ENCODE measurements at places on chromosomes 2 and 18.

DNA sequence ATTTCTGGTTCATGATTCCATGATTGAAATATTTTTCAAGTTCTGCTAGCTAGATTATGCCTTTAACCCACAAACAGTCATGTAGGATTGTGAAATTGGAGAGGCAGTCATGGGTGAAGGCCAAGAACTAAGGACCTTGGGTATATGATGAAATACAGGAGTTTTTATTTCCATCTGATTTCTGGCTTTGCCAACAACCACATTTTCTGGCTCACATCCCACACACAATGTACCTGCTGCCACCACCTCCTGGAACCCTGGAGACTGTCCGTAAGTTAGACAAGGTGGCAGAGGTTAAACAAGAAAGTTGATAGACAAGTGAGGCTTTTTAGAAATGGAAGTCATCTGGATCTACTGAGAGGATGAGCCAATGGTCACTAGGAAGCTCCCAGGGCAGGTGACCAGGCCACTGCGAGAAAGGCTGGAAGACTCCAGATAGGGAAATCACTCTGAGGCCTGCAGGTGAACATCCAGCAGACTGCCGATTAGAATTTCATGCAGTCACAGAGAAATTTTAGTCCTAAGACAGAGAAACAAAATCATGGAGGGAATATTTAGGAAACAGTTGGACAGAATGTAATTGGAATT lies 402.0 kb downstream of the ALK start:
- no peak for DNase-seq

DNA sequence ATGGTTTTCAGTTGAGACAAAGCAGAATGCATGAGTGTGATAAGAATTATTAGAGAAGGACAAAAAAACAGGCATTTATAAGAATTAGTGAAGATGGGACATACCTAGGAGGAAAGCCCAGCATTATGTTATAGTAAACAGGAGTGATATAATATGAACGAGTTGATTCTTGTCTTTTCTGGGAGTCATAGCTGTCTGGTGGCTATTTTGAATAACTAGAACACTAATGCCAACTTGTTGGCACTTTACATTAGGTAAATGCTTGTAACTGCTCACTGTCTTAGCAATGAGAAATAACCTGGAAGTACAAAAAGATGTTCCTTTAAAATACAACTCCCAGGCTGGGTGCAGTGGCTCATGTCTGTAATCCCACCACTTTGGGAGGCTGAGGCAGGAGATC lies 540.8 kb upstream of the SPHKAP start:
- no peak for DNase-seq

DNA sequence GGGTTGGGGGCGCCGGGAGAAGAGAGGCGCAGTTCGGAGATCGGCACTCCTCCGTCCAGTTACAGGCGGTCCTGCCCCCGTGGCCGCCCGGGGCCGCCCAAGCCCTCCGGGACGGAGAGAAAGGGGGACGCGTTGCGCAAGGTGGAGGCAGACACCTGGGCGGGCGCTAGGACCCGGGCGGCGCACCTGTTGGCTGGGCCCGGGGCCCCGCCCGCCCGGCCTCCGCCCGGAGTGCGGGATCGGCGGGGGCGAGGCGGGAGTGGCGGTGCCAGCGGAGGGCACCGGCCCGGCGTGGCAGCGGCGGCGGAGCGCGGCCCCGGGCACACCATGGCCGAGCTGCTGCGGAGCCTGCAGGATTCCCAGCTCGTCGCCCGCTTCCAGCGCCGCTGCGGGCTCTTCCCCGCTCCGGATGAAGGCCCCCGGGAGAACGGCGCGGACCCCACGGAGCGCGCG lies at the start of gene SGPP2:
Gene SGPP2, plus strand, starts transcription at position 268 of the 453 bp plus-strand sequence. Its CDS starts 60 bp downstream, at position 328.
- DNase-seq, result no peak

- DNase-seq, result no peak
Measured at GRCh38 chr2:86370579-86370978, 33.2 kb upstream of the REEP1 start.

- no peak for DNase-seq
Measured at GRCh38 chr2:156864325-156864724, 393.2 kb upstream of the GALNT5 start.

DNA sequence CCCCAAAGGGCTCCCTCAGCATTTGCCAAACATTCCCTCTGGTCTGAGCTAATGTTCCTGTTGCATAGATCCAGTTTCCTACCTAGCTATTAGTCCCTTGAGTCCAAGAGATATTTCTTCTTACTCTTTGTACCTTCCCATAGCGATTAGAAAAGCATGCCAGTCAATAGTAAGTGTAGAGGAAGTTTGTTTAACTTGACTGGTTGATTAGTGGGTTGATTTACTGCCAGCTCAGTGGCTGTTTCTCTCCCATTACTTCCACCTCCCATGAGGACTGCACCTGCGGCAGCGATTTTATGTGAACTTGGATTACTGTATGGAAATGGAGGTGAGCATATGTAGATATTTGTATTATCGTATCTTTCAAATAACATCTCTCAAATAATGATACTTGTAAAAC lies 1748.4 kb upstream of the CELF4 start:
- no peak for DNase-seq

DNA sequence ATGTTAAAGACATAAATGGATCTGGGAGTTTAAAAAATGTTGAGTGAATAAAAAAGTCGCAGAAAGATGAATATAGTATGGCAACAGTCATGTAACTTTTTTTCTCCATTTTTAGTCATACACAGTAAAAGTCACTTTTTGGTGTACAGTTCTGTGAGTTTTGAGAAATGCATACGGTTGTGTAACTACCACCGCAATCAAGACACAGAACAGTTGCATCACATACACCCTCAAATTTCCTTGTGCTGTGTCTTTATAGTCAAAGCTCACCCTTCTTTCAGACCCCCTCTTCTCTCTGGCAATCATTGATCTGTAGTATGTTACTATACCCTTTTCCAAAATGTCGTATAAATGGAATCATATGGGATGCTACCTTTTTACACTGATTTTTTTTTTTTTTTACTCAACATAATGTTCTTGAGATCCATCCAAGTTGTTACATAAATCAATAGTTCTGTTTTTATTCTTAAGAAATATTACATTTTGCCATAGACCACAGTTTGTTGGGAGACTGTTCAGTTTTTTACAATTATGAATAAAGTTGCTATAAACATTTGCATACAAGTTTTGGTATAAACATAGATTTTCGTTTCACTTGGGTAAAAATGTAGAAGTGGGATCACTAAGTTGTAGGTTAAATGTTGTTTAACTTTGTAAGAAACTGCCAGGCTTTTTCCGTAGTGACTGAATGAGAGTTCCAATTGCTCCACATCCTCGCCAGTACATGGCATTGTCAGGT lies 35.4 kb upstream of the AGFG1 start:
- no peak for DNase-seq

DNA sequence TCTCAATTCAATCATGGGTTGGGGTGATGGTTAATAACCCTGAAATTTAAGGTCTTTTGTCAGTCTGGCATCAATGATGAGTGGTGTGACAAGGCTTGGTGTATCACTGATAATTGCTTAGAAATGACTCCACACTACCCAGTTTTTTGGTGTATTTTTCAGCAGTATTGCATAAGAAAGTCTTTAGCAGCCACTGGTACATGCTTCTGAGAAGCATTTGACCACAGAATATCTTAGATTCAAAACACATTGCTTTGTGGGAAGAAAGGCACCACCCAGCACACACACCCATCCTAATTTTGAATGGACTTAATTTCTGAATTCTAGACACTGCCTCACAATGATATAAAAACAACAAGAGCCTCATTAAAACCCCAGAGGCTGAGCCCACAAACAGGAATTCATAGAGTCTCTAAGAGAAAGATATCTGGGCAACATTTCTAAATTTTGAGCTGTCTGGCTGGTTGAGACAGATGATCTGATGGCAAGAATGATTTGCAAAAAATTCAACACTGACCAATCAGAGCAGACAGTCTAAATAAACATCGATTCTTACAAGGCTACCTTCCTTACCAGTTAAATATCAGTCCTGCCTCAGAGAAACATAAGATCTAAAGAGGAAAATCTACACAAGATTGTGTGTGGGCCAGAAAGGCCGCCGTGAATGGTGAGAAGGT lies 114.7 kb upstream of the CYP1B1 start:
- no peak for DNase-seq

GRCh38 chr2:287471-287885 lies 413 bp downstream of the ALKAL2 start:
- DNase-seq, result no peak

DNA sequence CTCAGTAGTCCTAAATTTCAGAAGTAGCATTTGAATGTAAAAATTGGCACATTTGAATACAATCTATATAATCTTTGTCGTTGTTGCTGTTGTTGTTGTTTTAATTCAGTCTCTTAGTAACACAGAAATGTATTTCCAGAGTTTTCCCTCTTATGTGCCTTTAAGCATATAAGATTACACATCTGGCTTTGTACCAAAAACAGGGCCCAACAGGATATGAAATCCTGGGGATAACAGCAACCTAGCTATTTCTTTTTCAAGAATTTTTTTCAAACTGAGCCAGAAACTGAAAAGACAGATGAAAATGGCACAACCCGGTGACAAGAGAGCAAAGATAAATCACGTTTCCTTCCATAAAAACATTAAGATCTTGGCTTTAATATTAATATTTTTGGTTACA lies 906.7 kb downstream of the NRXN1 start:
- DNase-seq, result no peak

DNA sequence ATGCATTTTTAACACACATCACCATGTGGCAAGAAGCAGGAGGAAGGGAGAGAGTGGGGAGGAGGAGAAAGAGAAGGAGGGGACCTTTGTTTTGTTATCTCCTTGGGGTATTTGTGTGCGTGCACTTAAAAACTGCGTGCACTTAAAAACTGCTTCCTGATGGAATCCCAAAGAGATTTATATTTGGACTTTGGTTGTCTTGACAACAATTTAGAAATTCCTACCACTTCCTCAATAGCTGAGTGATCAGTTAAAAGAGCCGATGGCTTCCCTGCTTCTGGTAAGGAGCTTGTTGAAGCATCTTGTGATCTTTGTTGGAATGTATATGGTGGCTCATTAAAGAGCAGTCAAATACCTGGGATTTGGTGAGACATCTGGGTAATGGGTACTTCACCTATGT lies 4.5 kb downstream of the RAB31 start:
- no peak for DNase-seq

GRCh38 chr18:6659963-6660725 lies 69.4 kb upstream of the ARHGAP28 start:
- no peak for DNase-seq

- no peak for DNase-seq
Measured at GRCh38 chr18:9905401-9905922, 8.4 kb upstream of the VAPA start.

GRCh38 chr2:66521291-66521922 lies 86.5 kb downstream of the MEIS1 start:
- no peak for DNase-seq

- DNase-seq, result no peak
Measured at GRCh38 chr2:101204400-101205115, 48.1 kb upstream of the CNOT11 start.

GRCh38 chr2:72414137-72414760 lies 266.6 kb upstream of the CYP26B1 start:
- DNase-seq, result no peak

DNA sequence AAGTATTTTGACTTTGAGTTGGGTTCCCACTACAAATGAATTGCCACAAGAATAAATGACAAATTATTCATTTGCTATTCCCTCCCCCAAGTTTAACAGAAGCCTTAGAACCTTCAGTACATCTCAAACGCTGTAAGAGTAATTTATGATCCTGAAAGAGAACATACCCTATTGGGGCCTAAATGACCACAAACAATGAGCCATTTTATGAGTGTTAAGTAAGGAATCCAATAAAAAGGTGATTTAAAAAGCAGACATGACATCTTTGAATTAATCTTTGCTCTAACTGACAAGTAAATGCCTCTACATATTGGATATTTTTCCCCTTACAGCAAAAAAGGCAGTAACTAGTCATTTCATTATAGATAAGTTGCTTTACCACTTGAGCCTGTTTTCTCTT lies 136.9 kb downstream of the NRXN1 start:
- no peak for DNase-seq

GRCh38 chr2:16407358-16407757 lies 258.3 kb downstream of the CYRIA start:
- no peak for DNase-seq

- no peak for DNase-seq
Measured at GRCh38 chr18:63286926-63287325, 32.6 kb downstream of the BCL2 start.

GRCh38 chr2:145811276-145812164 lies 1291.6 kb upstream of the ZEB2 start:
- no peak for DNase-seq

DNA sequence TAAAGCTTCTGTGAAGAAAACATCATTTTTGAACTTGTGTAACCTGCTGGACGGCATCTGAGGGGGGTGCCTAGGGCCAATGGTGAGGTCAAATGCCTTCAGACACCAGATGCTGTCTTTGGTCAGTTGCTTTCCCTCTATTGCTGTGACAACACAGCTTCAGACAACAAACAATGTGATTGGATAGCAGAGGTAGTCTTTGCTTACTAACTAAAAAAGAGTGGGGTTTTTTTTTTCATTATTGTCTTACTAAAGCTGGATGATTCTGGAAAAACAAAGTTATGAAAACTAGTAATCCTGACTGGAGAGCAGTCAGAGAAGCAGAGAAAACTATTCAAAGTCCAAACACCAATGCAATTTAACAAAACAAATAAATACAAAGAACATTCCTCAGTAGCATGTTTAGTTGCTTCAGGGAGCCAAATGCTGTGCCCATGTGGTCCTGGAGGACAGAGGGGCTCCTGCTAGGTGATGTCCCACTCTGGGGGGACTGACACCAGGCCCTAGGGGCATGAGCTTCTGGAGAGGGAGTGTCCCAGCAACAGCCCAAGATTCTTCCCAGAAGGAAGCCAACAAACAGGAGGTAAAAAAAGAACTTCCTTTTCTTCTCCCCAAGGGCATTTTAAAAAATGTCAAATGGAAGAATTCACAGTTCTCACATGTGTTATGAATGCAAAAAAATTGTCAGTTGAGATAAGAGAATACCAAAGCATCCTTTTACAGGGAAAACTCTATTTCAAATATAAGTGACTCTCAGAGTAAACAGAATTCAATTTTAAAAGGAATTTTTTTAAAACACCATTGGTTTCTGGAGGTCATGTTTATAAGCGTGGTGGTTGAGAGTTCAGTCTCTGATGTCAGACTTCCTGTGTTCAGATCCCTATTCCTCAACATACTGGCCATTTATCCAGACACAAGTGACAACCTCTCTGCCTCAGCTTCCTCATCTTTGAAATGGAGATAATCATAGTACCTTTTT lies 181.1 kb upstream of the PGAP1 start:
- no peak for DNase-seq

DNA sequence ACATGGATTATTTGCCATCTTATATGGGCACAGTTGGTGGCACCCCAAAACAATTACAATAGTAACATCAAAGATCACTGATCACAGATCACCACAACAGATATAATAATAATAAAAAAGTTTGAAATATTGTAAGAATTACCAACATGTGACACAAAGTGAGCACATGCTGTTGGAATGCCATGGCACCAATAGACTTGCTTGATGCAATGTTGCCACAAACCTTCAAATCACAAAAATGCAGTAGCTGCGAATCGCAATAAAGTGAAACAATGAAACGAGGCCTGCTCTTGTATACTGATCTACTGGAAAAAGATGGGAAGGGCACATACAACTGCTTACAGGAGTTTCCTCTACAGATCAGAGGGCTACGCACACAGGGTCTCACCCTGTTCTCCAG lies 32.2 kb upstream of the AMMECR1L start:
- no peak for DNase-seq

GRCh38 chr2:75960472-75961009 lies 249.8 kb upstream of the GCFC2 start:
- DNase-seq, result no peak

- DNase-seq, result no peak
Measured at GRCh38 chr18:398935-399630, 101.4 kb downstream of the COLEC12 start.
